Parietal lobe (tissue), 2 donors: ENCODE measurements at places on chromosomes 11 and 22. TPM values are rescaled to one million over a fixed set of nuclear protein-coding genes. Genes with fewer than 3 reads are reported as not detected.

The HDAC10 gene
- total RNA-seq = 51.6 TPM

The CDPF1 gene
- total RNA-seq = 14.1 TPM

The CCDC157 gene
- 9.4 TPM for total RNA-seq

The JAM3 gene
- 46.0 TPM for total RNA-seq

The RCN1 gene
- total RNA-seq = 16.6 TPM

The NRXN2 gene
- 315 TPM for total RNA-seq

The CABP4 gene
- total RNA-seq = not detected

The POU2AF2 gene
- not detected for total RNA-seq

The LRRC74B gene
- 0.31 TPM for total RNA-seq

The OR10A2 gene
- total RNA-seq = not detected

The UBASH3B gene
- total RNA-seq = 25.7 TPM
